ENCODE measurements at places on chromosomes 2 and 18.
A peak's percentile ranks its signal among the peaks of the same experiment; 100 is the strongest.

GRCh38 chr2:55025627-55026026 is 24.6 kb downstream of the RTN4 start:
- no peak for DNase-seq

- peak; percentile 53 for DNase-seq
Observed at GRCh38 chr2:96549967-96550786, 13.6 kb downstream of the ARID5A start.

GRCh38 chr2:193253014-193253530 is 1058.3 kb upstream of the TMEFF2 start:
- no peak for DNase-seq

- DNase-seq: no peak
Observed at GRCh38 chr18:1797235-1797634, 774.1 kb downstream of the METTL4 start.

DNA sequence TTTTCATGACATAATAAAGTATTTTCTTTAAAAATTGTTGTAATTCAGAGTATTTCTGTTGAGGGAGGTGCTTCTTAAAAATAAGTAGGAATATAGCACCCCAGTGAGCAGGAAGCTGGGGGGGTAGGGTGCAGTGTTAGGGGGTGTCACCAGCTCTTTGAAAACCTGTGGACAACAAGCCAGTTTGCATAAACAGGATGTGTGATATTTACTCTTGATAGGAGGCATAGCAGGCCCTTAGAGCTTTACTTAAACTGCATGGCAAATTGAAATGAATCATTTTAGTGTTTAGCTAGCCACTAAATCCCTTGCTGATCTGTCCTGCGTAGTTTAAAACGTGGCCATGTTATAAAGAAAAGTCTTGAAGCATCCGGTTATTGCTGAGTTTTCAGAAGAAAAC is 8.4 kb downstream of the TGIF1 start:
- DNase-seq: no peak

GRCh38 chr18:47870605-47871004 is 59.9 kb downstream of the SMAD2 start:
- no peak for DNase-seq

GRCh38 chr2:127649100-127649611 is 3.2 kb downstream of the GPR17 start:
- peak; percentile 38 for DNase-seq
